ENCODE measurements at places on chromosomes 1 and 21.

DNA sequence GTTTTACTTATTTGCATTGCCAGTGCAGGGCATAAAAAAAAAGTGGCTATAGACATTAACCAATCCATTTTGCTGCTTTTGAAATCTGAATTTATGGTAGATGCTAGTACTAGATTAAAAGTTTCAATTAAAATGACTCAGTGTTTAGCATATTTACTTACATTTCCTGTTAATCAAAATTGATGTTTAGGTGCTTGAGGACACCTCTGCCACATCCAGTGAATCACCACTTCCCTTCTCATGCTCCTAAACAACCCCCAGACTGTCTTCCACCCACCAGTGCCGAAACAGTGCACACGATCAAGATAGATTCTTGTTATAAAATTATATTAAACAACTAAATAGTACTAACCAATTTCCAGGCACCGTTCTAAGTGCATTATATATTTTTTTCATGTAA lies 32.7 kb downstream of the HSD17B7 start:
- DNase-seq: no peak

DNA sequence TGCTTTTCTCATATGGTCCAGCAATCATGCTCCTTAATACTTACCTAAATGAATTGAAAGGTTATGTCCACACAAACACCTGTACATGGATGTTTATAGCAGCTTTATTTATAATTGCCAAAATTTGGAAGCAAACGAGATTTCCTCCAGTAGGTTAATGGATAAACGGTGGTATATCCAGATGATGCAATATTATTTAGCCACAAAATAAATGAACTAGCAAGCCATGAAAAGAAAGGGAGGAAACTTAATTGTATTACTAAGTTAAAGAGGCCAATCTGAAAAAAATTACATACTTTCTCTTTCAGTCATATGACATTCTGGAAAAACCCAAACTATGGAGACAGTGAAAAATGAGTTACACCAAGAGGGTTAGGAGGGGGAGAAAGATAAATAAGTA lies 76.3 kb upstream of the LRRC7 start:
- no peak for DNase-seq

- no peak for DNase-seq
Measured at GRCh38 chr1:32111789-32112188, 3.9 kb downstream of the KPNA6 start.

DNA sequence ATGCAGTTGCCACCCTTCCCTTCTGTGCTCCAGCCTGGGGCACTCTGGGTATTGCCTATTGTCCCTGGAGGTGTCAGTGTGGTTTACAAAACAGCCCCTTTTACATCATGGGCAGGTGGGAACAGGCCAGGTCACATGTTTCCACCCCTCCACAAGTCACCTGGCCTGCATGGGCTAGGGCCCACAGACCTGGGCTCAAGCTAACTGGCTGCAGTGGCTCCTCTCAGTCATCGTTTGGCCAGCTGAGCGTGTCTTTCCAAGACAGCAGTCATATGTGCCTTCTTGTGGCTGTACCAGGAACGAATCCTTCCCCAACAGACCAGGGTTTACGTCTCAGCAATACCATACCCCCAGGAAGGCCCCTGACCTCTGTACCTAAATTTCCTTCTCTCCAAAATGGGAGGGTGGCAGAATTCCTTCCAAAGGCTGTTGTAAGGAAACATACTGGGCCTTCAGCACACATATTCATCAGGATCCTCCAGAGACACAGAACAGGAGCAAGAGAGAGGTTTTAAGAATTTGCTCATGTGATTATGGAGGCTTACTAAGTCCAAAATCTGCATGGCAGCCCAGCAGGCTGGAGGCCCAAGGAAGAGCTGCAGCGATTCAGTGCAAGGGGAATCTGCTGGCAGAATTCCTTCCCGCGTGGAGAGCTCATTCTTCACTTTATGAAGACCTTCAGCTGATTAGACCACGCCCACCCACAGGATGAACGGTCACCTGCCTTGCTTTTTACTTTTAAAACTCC lies 10.6 kb upstream of the TAS1R2 start:
- DNase-seq: no peak

DNA sequence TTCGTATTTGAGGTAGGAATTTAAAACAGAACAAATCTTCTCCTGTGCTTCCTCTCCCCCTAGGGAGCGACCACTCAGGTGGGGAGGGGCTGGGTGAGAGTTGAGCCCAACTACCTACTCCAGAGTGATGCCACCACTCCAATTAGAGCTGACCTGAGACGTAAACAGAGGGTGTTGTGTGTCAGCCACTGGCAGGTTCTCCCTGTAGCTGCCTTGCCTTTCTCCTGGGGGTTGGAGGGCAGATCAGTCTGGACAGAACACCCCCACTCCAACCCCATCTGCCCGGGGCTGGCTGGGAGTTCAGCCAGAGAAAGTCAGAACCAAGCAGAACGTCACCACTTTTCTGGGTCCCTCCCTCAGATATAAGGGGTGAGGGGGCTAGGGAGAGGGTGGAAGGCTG lies 2.0 kb downstream of the HPDL start:
- no peak for DNase-seq

DNA sequence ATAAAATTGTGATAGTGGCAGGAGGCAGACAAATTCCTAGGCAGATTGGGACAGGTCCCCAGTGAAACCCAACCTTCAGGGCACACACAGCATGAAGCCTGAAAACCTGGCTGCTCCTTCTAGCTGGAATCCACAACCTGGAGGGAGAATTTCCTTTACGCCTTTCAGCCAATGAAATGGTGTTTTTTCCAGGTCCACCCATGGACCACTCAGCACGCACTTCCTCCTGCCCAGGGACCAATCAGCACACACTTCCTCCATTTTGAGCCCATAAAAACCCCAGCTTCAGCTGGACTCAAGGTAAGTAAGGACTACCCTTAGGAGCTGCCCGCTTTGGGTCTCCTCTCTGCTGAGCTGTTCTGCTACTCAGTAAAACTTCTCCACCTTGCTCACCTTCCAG lies 120.1 kb downstream of the AKT3 start:
- no peak for DNase-seq
